ENCODE measurements at places on chromosomes 11 and 22.
A peak's percentile ranks its signal among the peaks of the same experiment; 100 is the strongest.

- no peak for ATAC-seq
Measured at GRCh38 chr22:34334893-34335292, 414.6 kb upstream of the LARGE1 start.

DNA sequence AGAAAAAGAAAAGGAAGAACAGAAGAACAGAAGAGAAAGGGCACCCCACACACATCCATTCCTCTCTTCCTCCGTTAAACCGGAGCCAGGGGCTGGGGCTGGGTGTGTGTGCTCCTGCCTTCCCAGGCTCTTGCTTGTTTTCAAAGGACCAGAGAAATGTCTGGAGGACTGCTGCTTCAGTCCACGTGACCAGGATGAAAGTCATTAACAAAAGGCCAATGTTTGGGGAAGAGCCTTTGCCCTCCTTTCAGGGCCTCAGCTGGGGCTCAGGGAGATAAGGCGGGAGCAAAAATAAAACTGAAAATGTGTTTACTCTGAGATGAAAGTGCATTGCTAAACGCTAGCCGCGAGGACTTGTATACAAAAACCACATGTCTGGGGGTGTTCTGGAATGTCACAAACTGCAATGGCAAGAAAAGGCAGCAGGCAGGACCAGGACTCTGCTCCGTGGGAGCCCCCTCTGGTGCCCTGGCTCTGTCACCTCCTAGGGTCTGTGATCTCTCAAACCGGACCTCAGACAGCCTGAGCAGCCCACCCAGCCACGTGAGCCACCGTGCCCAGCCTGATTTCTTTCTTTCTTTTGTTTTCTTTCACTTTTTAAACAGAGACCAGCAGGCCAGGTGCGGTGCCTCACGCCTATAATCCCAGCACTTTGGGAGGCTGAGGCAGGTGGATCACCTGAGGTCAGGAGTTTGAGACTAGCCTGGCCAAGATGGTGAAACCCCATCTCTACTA lies 31.6 kb upstream of the MYH9 start:
- ATAC-seq = peak; percentile 38

- no peak for ATAC-seq
Measured at GRCh38 chr22:17633217-17633997, 4.9 kb upstream of the ATP6V1E1 start.

- no peak for ATAC-seq
Measured at GRCh38 chr11:119015054-119015611, 3.0 kb downstream of the RPS25 start.

- no peak for ATAC-seq
Measured at GRCh38 chr11:19739872-19740271, 27.2 kb downstream of the NAV2 start.

DNA sequence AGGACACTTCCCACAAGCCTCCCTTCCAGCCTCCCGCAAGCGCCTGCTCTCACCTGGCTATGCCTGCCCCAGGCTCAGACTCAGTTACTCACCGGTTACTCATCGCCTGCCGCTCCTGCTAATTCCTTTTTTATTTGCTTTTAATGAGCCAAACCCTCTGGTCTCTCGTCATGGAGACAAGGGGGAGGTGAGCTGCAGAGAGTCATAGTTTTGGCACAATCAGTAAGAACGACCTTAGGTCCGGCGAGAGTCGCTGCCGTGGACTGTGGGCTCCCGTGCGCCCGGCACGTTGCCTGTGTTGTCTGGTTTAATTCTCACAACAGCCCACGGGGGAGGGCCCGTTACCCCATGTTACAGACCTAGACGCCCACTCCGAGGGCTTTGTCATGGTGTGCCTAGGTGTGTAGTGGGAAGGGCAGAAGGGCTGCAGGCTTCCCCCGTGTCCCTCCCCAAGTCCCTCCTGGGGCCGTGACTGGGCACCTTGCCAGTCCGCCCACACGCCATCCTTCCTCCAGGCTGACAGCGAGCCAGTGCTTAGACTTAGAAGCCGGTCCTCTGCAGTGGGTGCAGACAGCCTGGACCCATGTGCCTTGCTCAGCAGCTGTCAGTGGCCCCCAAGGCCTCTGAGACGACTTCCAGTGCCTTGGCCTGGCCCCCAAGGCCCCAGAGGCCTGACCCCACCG lies 42.2 kb downstream of the WNT7B start:
- ATAC-seq = no peak

DNA sequence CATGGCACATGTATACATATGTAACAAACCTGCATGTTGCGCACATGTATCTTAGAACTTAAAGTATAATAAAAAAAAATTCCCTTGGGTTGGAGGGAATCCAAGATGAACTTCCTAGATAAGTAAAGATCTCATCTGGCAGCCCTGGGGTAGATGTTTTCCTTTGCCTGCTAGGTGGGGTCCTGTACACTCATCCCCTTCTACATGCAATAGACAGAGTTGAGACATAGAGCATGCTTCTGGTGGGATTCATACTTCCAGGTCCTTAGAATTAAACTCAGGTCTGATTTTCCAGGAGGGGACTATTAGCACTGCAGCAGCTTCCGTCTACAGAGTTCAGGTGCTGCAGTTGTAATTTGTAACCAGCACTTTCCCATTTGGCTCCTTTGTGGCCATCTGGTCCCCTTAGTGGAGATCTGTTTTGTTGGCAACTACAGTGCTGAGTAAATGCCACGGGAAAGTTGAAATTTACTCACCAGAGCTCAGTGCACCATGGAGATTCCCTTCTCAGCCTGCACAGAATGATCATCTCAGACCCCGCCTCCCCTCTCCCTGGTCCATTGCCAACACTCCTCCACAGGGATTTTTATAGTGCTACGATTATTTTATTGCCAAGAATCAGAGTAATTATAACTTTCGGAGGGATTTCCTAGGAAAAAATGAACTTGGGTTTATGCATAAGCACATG lies 220.1 kb upstream of the E2F8 start:
- ATAC-seq = no peak

DNA sequence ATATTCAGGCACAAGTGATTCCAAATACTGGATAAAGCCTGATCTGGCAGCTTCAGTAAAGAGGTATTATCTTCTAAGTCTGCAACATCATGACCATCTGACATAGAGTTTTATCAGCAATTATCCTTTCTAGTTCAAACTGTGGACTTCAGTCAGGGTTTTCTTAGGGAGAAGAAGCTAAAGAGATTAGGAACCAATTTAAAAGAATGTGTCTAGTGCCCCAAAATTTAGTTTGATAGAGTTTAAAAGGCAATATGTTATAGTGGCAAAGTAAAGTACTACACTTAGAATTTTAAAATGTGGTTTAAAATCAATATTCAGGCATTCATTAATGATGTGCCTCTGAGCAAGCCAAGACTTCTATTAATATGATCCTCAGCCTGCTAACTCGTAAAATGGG lies 5.4 kb downstream of the PAK1 start:
- ATAC-seq = no peak

DNA sequence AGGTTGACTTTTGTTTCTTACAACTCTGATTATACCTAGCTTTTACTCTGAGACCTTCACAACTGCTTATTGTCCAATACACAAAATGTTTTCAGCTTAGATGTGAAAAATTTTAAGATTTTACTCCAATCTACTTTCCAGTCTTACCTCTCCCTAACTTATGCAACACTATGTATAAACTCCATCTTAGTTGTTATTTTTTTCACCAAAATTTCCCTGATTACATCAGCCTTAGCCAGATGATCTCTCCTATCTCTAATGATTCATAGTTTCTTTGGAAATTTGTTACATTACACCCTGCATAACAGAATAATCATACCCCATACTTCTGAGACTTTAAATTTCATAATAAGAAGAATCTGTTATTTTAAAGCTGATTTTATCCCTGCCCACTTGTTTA lies 621.0 kb upstream of the ANO3 start:
- ATAC-seq = no peak

DNA sequence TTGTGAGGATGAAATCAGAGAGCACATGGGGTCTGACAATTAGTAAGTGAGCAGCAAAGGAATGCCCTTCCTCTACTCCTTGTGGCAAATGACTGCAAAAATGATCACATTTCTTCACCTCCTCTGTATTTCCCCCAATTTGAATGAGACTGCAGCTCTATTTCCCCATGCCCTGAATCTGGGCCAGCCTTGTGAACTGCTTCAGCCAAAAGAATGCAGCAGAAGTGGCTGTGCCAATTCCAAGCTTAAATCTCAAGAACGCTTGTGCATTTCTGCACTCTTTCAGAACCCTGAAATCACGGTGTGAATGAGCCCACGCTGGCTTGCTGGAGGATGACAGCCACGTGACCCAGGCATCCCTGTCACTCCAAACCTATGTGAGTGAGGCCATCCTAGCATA lies 9.9 kb downstream of the SLC43A3 start:
- no peak for ATAC-seq

DNA sequence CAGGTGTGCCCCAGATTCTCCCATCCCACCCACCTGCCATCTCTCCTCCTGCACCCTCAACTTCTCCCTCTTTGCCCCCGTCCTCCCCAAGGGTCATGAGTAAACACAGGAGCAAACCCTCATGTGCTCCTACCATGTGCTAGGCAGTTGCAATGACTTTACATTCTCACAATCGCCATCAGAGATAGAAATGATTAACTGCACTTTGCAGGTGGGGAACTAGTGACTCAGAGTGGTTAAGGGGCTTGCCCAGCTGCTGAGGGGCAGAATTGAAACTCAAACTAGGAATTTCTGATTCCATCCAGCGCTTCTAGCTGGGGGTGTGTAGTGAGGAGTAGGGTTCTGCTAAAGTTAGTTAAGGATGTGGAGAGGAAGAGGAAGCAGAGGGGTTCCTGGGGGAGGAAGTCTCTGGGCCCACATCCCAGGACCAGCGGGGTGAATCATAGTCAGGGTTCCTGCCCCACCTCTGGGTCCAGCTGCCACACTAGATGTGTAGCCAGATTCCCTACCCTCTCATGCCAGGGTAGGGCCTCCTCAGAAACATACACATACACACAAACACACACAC lies 16.0 kb upstream of the PRG2 start:
- ATAC-seq = peak; percentile 88

GRCh38 chr11:57834852-57835251 lies 73.2 kb downstream of the CTNND1 start:
- ATAC-seq = no peak

GRCh38 chr11:36364551-36365325 lies 68.7 kb downstream of the PRR5L start:
- ATAC-seq = no peak

- ATAC-seq = no peak
Measured at GRCh38 chr11:112318184-112318591, 57.5 kb upstream of the PLET1 start.

GRCh38 chr11:45092901-45093760 lies 53.3 kb upstream of the PRDM11 start:
- peak; percentile 92 for ATAC-seq

- ATAC-seq = no peak
Measured at GRCh38 chr11:92670308-92670890, 299.1 kb upstream of the MTNR1B start.

DNA sequence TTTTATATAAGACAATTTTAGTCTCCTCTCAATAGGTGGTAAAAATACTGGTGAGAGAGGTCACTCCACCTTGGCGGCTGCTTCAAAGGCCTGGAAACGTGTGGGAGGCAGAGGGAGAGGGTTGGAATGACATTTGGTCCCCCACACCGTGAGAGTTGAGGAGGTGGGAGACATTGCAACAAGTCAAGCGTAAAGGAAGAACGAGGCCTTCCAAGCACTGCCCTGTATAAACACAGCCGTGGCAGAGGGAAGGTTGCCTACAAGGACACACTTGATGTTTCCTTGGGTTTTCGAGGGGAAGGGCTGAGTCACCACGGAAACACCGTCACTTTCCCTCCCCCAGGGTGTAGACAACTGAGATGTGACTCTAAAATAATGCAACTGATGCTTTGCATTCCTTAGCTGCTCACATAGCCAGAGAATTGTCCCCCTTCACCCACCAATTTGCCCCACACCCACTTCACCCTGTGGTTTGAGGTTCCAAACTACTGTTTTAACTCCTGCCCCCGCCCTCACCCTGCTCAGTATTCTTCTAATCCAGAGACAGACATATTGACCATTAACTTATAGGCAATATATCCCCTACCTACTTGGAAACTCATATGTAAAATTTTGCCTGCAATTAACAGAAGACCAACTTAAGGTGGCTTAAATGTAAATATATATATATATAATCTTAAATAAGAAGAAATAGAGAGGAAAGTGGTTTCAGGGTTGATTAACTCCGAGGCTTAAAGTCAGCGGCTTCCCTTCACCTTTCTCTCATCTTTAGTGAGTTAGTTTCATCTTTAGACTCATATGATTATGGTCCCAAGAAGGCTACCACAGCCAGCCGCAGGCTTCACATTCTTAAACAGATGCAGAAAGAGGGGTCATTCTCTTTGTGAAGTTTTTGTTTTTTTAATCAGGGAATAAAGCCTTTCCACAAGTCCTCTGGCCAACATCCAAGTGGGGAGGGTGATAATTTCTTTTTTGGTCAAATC lies 54.1 kb upstream of the BDNF start:
- no peak for ATAC-seq

GRCh38 chr11:59776210-59777066 lies 21.3 kb downstream of the STX3 start:
- peak; percentile 94 for ATAC-seq

DNA sequence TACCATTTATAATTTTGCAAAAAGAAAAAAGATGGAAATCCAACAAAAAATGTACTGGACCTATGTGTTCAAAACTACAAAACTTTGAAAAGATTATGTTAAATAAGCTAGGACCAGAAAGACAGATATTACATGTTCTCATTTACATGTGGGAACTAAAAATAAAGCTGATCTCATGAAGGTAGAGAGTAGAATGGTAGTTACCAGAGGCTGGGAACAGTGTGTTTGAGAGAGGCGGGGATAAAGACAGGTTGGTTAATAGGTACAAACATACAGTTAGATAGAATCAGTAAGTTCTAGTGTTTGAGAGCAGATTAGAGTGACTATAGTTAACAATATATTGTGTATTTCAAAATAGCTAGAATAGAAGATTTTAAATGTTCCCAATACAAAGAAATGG lies 71.6 kb downstream of the USP47 start:
- ATAC-seq = no peak

DNA sequence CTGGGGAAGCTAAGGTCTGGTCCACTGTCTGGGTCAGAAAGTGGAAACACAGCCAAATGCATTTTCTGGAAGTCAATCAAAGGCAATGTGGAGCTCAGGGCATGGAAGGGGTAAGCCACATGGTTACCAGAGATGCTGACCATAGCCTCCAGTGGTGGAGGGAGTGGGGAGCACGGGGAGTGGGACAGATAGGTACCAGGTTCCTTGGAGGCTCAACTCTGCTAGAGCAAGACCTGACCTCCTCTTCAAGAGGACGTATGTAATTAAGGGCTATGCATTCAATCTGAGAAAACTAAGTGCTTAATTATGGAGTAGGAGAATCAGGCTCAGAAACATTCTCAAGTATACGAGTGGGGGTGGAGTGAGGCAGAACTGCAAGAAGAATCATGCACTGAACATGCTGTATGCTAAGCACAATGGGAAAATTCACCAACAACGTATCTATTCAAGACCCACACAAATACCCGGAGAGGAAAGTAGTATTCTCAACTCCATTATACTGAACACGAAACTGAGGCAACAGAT lies 65.2 kb upstream of the PHOX2A start:
- no peak for ATAC-seq

- no peak for ATAC-seq
Measured at GRCh38 chr11:113647108-113647507, 59.0 kb downstream of the TMPRSS5 start.

- ATAC-seq = no peak
Measured at GRCh38 chr11:88313441-88313840, 24.1 kb downstream of the CTSC start.

- ATAC-seq = peak; percentile 54
Measured at GRCh38 chr11:45771193-45771565, 33.8 kb upstream of the SLC35C1 start.

- ATAC-seq = no peak
Measured at GRCh38 chr11:120243221-120243620, 3.3 kb downstream of the POU2F3 start.

GRCh38 chr22:48872271-48873190 lies 955.1 kb downstream of the BRD1 start:
- ATAC-seq = no peak

- ATAC-seq = no peak
Measured at GRCh38 chr22:17575151-17575550, 11.9 kb downstream of the SLC25A18 start.

Measured in activated T-helper 17 cell treated with anti-CD3 and anti-CD28 coated beads, Interleukin-2, amount 50 U/mL, for 72 hours (primary cell).